NCI-H1417 treated with DMSO at 0.1 percent for 48 hours (cell line): ENCODE measurements at places on chromosomes 12 and 14.
A peak's percentile ranks its signal among the peaks of the same experiment; 100 is the strongest.

GRCh38 chr12:65432114-65432513, 153.6 kb downstream of the MSRB3 start:
- no peak for DNase-seq

DNA sequence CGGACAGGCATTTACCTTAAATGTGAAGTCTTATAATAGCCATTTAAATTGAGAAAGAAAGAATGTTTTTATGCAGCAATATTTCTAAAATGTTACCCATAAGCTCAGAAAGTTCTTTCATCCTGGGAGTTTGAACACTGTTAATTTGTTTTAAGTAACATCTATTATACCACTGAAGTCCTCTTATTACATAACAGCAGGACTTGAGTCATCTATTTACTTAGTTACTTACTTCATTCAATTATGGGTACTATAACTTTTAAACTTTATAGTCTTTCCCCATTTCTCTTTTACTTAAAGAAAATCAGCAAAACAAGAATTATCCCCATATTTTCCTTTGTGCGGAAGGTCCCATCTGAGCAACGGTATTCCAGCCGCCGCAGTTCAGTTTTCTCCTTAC, 473.1 kb downstream of the ETNK1 start:
- no peak for DNase-seq

DNA sequence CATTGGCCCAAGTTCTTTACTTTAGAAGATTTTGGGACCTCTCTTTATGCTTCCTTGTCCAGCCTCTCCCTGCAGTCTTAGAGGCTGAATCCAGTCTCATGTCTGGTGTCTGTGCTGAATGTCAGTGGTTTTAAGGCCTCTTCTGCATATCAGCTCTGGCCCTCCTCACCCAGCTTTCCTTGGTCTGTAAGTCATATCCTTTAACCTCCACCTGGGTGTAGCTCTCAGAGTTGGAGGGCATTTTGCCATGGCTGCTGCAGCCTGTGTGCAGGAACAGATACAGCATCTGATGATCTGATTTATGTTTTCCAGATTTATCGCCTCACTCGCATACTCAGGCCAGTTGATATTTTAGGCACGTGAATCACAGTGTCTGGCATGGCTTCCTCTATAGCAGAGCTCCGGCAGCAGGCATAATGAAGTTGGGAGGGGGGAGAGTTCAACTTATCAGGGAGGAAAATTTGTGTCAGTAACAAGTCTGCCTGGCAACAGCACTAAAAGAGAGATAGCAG, 335.0 kb downstream of the PCNX1 start:
- DNase-seq: no peak

DNA sequence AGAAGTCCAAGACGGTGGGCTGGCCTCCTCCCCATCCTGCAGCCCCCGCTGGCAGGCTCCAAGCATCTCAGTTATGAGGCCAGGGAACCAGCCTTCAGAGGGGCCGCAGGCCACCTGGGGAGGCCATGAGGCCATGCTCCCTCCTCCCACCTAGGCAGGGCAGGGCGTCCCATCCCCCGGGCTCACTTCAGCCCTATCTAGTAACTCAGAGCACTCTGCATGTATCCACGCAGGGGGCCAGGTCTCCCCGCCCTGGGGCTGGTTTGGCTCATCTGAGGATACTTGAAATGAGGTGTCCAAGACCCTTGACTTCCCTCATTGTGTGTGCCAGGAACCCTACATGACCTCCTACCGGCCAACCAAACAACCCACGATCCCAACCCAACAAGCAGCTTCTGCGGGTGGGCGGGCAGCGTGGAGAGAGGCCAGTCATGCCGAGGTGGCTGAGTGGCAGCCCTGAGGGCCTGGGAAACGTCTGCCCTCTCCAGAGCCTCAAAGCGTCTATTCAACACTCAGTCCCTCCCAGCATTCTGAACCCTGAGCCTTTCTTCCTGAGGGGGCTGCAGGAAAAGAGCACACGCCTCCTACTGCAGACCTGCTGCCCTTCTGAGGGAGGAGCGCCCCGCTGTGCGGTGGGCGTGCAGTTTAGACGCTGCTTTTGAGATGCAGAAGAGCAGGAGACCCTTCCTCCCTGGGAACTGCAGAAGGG, 16.8 kb downstream of the ISCA2 start:
- no peak for DNase-seq

GRCh38 chr12:3204730-3205531, 127.8 kb downstream of the TSPAN9 start:
- DNase-seq: peak; percentile 57

GRCh38 chr12:49368240-49368600, 958 bp downstream of the SPATS2 start:
- no peak for DNase-seq

- no peak for DNase-seq
Observed at GRCh38 chr12:13472690-13473089, 276.2 kb downstream of the EMP1 start.

- DNase-seq: no peak
Observed at GRCh38 chr12:80232837-80233236, 133.5 kb downstream of the OTOGL start.

GRCh38 chr14:106201376-106201775, 675.0 kb downstream of the TMEM121 start:
- DNase-seq: no peak

DNA sequence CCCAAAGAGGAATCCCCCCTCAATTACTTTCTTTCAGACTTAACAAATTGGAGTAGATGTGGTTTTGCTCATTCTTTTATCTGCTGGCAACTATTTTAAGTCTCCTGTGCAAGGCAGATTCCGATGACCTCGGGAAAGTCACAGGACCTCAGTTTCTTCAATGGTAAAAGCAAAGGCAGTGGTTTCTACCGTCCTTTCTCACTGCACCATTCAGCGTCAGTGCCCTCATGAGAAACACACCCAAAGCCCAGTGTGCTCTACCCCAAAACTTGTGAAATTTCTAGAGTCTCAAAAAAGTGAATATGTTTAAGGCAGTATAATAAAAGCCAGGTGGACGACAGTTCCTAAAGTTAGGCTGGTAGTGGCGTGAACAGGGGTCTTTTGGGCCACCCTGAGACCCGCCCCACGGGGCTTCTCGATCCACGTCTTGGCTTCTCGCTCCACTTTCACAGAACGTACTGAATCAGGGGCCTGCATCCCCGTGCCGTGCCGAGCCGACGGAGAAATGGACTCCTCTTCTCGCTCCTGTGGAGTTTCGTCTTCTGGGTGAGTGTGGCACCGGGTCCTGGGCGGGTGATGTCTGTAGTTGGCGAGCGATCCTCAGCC, 1.3 kb upstream of the ARHGAP5 start:
- no peak for DNase-seq

GRCh38 chr12:27549801-27550652, 26.0 kb downstream of the PPFIBP1 start:
- no peak for DNase-seq

GRCh38 chr14:22200977-22201605, 387.9 kb downstream of the DAD1 start:
- DNase-seq: no peak

DNA sequence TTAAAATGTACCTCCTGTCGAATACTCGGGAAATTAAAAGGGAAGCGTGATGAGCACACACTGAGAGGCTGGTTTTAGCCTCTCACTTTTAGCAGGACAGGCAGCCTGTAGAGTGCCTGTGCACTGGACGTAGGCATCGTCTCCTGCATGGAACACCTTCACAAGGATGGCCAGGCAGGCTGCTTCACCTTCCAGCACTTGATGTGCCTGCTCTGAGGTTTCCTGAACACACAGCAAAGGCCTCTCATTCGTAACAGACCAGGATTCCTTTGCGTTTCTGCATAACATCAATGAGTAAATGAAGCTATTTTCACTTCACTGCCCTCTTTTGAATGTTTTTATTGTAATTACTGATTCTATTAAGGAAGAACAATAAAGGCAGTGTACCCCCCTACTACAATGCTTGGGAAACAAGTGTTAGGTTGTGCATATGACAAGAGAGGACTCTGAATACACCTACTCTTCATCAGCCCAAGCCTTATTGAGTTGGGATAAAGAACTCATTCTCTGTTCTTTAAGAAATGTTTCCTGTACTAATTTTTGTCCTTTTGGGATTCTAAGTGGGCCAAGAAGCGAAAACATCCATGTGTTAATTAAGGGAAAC, 1077.6 kb upstream of the FOXG1 start:
- DNase-seq: no peak

- DNase-seq: no peak
Observed at GRCh38 chr12:103813949-103814348, 27.1 kb downstream of the NT5DC3 start.

- no peak for DNase-seq
Observed at GRCh38 chr14:58280954-58281787, 17.2 kb upstream of the ARID4A start.

DNA sequence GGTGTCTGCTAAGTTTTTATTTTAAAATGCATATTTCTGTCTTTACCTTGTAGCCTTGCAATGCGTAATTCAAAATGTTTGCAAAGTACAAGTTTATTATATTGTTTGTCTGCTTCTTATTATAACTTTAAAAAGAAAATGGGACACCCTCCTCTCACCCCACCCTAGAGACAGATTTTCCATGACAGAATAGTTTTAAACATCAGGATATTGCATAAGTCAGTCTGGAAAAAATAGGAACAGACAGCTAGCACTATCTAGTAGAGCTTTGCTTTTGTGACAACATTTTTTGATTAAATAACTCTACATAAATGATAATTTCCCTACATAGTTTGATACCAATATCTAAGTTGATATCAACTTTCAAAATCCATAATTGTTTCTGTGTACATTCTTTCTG, 71.3 kb downstream of the PDE3A start:
- DNase-seq: no peak

DNA sequence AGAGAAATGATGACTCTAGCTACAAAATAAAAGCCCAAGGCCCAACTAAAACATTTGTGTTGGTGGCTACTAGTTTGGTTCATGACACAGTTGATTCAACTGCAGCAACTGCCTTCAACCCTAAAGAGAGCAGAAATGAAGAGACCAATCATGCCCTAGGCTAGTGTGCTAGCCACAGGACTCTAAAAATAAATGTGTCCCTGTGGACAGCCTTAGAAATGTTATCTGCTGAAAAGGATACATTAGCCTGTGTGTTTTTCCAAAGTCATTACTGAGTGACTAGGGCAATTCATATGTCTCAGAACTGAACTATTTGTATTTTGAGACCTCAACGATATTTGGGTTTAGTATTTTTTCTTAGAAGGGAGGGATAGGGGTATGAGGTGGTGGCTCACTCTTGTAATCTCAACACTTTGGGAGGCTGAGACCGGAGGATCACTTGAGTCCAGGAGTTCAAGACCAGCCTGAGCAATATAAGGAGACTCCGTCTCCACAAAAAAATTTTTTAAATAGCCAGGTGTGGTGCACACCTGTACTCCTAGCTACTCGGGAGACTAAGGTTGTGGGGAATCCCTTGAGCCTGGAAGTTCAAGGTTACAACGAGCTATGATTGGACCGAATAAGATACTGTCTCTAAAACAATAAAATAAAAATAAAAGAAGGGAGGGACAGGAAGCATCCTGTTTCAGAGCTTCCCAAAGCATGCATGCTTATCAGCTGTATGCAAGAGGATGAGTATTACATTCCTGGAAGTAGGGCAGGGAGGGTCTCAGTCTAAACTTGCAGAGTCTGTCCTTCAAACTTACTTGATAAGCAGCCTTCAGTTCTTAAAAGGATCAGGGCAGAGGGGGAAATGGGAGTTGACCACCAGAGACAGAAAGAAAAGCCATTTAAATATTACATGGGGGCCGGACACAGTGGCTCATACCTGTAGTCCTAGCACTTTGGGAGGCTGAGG, 29.6 kb upstream of the NAP1L1 start:
- no peak for DNase-seq

GRCh38 chr12:62928632-62929031, 6.3 kb downstream of the PPM1H start:
- DNase-seq: no peak

DNA sequence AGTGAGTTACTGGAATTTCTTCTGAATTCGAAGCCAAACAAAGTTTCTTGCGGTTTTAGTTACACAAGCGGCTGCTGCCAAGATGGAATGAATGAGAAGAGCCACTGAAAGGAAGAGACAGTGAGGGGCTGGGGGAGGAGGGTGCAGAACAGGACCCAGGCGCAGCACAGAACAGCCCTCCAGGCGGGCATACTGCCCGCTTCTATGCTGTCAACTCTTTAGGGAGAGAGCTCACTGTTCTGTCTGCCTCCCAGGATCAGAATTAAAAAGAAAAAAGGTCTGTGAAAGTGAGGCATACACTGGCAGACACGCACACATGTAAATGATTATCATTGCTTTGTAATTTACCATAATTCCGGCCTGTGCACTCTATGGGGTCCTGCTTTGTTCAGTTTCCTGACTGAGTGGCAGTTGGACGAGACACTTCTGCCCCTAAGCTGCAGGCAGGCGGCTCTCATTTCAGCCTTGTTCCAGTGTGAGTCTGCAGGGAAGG, 231.6 kb downstream of the CACNA1C start:
- DNase-seq: no peak

DNA sequence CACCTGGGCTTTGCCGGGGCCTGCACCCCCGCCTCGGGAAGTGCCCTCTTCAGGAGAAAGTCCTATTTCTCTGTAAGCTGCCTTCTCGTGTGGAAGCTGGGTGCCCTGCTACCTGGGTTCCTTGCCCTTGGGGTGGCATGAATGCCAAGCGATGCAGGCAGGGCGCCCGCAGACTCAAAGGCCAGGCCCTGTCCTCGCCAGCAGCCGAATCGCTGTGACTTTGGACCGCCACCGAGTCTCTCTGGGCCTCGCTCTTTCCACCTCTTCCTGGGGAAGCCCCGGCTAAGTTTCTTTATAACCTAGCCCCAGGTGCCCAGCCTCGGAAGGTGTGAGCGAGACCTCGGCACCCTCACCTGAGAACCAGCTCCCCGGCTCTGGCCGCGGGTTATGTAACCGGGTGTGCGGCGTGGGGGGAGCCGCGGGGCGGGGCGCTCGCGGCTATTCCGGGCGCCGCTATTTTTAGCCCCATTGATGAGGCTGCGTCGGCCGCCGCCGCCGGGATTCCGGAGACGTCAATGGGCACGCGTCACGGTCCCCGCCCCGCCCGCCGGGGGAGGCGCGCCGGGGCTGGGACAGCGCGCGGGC, 14.6 kb upstream of the NR4A1 start:
- DNase-seq: peak; percentile 1

DNA sequence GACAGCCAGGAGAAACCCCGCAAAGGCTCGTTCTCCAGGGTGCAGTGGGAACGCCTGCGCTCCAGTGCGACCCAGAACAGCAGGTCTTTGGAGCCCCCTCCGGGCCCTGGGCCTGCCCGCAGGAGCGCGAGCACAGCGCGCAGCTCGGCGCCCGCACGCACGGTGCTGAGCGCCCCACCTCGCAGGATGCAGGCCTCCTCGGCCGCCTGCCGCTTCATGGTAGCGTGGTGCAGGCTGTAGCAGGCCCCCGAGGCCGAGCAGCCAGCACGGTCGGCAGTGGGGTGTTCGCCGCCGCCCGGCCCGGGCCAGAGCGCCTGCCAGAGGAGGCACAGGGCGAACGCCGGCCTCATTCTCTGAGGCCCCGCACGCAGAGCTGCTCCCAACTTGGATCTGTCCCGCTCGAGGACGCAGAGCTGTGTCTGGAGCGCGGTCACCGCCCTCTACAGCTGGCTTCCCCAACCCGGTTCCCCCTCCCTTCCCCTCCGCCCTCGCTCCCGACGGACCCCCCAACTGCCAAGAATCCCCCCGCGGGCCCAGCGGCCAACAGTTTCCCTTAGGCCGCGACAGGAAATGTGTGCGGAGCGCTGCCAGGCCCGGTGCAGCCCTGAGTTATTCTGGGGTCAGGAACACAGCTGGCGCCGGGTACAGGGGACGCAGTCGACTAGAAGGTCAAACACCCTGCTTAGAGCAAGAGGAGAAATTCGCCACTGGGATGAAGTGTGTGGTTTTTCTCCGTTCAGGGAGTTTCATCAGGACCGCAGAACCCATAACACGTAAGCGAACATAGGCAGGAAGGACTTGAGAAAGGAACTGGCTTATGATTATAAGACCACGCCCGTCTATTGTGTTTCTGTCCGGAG, at the start of gene CLEC14A:
Gene CLEC14A, minus strand, starts transcription at position 421 of the 860 bp plus-strand sequence. Its CDS starts 71 bp downstream, at position 350.
- DNase-seq: no peak
